ENCODE measurements at places on chromosomes 13 and 19.

GRCh38 chr19:7655581-7655980, 13.3 kb upstream of the RETN start:
- DNase-seq: no peak

GRCh38 chr19:6797646-6798045, 25.1 kb downstream of the VAV1 start:
- DNase-seq: no peak

DNA sequence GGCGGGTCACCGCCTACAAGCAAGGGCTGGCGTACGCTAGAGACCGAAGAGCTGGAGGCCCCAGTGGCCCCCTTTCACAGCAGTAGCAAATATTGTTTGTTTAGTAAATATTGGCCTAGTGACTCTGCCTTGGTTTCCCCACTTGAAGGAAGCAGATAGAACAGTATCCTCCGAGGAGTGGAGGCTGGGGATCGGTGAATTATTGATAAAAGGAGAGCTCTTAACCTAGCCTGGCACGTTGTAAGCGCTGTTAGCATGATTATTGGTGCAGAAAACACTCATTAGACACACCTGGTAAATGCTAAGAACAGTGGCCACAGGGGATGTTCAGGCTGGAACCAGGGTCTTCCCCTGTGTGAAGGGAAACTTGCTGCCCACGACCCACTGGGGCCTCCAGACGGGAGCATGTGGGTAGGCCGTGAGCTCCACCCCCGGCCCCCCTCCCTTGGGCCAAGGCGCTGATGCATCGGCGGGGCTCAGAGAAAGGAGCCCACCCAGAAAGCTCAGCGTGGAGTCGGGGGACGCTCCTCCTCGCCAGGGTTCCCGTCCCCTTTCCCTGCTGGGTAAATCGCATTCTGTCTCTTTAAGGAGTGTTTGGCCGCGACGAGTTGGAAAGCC, 2.3 kb downstream of the IER2 start:
- DNase-seq: no peak

- DNase-seq: no peak
Observed at GRCh38 chr19:1074544-1075283, 7.7 kb downstream of the ARHGAP45 start.

DNA sequence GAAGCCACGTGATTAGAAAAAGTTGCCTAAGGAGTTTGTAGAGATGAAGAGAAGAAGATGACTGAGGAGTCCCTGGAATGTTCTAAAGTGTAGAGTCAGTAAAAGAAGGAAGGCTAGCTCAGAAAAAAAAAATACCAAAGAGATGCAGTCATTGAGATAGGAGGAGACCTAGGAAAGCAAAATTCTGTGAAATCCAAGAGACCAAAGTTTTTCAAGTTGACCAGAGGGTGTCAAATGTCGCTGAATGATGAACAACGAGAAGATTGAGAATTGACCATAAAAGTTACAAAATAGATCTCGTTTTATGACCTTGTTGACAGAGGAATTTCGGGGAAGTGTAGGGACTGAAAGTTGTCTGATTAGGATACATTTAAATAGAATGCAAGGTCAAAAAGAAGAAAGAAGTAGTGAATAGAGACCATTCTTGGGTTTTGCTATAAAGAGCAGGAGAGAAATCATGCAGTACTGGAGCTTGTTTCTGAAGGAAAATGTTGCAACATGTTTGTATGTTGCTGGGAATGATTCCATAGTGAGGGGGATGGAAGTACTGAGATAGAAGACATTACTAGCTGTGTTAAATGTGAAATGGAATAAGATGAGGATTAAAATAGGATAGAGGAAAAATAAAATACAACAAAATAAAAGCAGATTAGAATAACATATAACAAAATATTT, 30.2 kb upstream of the HTR2A start:
- no peak for DNase-seq

GRCh38 chr13:27772651-27773425, 19.4 kb upstream of the GSX1 start:
- no peak for DNase-seq

DNA sequence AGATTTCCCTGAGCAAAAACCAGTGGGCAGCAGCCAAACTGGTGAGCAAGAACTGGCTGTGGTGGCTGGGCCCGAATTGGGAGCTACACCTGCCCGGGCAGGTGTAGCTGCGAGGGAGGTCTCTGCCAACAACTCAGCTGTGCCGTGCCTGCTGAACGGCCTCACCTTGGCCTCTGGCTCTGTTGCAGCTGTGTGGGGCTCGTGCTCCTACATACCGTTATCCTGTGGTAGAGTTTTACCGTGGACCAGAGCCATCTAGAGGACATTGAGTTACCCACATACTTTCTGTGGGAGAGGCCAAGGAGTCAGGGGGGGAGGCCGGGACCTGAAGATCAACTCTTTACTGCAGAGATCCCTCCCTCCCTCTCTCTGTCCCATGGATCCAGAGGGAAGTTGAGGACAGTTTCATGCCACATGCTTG, 113.2 kb downstream of the TM9SF2 start:
- peak; percentile 24 for DNase-seq

DNA sequence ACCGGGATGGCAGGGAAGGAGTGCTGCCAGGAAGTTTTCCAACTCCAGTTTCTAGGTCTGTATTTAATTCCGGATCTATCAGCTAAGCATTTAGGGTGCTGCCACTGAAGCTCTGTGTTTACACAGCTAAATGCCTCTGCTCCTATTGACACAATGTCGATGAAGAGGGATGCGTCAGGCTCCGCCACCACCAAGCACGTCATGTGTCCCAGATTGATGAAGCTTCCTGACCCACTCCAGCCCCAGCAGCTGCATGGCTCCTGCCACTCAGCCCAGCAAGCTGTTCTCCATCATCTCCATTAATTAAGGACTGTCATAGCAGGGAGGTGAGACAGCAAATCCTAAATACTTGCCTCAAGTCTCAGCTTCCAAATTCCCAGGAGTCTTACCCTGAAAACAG, 435.2 kb upstream of the ZNF507 start:
- DNase-seq: no peak

- peak; percentile 77 for DNase-seq
Observed at GRCh38 chr13:98977568-98978265, at the start of gene DOCK9. DOCK9 (minus strand) TSS chr13:98978064; CDS start chr13:98977909, 155 bp downstream.

DNA sequence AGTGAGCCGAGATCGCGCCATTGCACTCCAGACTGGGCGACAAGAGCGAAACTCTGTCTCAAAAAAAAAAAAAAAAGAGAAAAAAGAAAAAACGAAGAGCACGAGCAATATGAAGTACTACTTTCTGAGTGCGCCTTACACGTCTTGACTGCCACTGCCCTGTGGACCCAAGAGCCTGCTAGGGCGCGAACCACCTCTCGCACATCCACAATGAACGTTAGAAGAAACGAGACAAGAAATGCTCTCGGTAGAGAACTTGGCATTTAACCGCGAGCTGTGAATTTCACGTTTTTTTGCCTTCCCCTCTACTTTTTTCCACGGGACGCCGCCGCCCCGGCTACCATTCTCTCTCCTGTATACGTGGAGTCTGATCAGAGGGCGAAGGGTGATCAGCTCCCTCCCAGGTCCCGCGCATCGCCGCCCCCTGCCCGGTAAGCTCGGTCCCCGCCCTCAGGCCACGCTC, 454 bp downstream of the TIMM44 start:
- DNase-seq: no peak

GRCh38 chr13:107065036-107065435, 497.1 kb upstream of the ARGLU1 start:
- no peak for DNase-seq

- no peak for DNase-seq
Observed at GRCh38 chr13:111973186-111973585, 93.8 kb upstream of the SOX1 start.

GRCh38 chr13:112010714-112011113, 56.2 kb upstream of the SOX1 start:
- no peak for DNase-seq

GRCh38 chr19:7914099-7914498, 531 bp upstream of the TGFBR3L start:
- DNase-seq: no peak

DNA sequence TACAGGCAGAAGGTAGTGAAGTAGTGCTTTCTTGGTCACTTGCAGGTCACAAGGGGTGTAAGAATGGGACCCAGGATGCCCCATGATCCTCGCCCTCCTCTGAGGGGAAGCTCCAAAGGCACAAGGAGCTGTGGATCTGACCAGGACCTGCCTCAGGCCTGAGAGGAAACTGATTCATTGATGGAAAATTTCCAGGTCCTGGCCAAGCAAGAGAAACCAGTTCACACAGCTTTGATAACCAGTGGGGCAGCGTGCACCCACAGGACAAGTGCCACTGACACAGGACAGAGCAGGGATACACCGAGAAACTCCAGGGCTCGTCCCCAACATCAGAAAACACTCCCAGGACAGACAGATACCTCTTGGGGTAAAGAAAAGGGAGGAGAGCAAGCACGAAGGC, 177.1 kb downstream of the RBM26 start:
- no peak for DNase-seq

DNA sequence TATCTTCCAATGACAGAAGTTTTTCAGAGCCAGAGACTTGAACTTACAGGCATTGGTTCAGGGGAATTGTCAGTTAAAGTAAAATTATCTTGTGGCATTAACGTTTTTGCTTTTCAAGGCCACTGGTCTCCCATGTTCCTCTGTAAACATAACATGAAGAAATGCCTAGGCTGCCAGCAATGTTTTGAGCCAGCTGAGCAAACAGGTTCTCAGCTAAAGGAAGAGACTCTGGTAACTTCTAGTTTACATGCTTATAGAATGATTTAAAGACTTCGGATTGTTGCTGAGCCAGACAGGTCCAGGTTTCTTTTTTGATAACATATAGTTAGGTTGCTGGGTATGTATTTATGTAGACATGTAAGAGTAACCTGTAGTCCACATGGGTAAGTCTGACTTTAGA, 35.7 kb downstream of the ZNF493 start:
- DNase-seq: no peak

DNA sequence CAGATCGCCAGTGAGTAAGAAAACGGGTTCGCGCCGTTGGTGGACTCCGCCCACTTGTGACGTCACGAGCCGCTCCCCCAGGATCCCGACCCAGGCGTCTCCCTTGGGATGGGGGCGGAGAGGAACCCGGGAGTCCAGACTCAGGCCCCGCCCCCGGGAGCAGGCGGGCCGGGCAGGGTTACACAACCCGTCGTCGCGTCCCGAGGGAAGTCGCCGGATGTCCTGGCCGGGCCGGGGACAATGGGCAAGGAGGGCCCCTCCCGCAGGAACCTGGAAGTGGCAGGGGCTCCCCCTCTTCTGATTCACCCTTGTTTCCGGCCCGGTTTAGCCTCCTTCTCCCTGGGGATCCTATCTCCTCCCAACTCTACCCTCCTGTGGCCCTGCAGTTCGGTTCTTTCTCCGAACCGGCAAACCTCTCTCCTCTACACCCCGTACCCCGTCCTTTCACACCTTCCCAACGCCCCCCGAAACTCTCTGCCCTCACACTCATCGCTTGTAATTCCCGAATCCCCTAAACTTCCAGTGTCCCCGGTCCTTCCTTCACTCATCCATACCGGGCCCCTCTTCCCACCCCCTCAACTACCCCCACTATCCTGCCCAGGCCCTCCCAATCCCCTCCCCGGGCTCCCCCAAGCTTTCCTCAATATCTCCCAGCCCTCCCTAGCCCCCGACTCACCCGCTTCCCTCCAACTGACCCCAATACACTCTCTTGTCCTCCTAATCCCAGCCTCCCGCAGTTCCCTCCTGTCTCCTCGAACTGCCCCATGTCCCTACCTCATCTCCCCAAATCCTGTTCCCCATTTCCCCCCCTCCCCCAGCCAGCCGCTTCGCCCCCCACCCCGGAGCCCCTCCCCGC, 20.0 kb upstream of the ERCC1 start:
- peak; percentile 71 for DNase-seq

DNA sequence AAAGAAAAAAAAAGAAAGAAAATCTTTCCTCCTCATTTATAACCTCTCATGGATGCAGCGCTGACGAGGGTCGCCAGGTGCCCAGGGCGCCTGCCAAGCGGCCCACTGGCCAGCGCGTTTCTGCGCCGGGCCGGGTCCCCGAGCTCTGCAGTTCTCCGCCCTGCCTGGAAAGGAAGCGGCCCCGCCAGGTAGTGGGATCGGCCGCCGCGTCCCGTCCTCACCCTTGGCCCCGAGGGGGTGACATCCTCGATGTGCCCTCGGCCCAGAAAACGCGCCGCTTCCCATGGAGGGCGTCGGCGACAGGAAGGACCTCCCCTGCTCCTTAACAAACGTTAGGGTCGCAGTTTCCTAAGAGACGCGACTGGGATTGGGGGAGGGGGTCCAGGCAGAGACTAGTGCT, 56.9 kb downstream of the ZNF726 start:
- no peak for DNase-seq

GRCh38 chr19:53772943-53773342, 51.2 kb downstream of the NLRP12 start:
- peak; percentile 68 for DNase-seq

GRCh38 chr13:104949840-104950740, 1585.4 kb downstream of the EFNB2 start:
- DNase-seq: peak; percentile 12

DNA sequence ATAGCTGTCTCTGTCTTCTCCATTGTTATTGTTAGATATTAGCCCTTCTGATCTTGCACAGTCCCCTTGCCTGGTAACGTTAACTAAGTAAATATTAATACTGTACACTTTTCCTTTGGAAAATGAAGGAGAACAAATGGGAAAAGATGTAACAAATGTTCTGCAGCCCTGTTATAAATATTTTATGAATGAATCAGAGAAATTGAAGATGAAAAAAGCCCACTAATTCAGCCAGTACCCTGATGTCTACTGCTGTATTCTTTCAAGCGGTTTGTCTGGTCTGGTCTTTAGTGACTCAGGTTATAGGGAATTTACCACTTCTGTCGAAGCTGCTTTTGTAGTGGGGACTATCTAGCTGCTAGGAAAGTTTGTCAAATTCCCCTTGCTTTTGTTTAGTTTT, 121.0 kb downstream of the COG6 start:
- DNase-seq: peak; percentile 98

DNA sequence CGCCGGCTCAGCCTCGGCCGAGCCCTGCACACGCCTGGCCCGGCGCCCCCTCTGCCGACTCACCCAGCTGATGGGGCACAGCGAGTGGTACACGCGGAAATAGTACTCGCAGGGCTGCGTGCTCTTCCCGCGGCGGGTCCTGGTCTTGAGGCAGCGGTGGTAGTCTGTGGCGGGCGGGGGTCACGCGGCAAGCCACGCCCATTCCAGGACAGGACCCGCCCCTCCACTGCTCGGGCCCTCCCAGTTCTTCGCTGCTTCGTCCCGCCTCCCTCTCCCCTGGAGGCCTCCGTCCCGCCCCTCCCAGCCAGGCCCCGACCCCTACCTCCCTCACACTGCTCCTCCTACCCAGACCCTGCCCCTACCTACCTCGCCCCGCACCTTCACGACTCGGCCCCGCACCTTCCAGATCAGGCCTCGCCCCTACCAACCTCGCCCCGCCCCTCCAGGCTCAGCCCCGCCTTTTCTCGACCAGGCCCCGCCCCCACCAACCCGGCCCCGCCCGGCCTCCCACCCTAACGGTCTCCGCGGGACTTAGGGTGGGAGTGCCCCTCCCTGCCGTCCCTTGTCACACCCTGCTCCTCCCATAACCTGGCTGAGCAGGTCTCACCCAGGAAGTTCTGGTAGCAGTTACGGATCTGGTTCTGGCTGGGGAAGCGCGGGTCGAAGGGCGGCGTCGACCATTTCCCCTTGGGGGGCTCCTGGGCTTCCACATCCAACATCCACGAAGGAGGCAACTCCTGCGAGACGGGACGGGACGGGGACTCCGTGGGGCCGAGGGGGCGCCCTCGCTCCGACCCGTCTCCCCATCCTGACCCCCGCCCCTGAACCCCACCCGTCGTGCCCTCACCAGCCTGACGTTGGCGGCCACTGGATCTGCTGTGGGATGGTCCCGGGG, 469 bp downstream of the COX6B2 start:
- DNase-seq: peak; percentile 49

GRCh38 chr19:46599716-46600373, 1.3 kb upstream of the CALM3 start:
- DNase-seq: no peak
